Esophagus muscularis mucosa (tissue), 4 donors: ENCODE measurements at places on chromosomes 3 and 15. TPM values are rescaled to one million over a fixed set of nuclear protein-coding genes. Genes with fewer than 3 reads are reported as not detected.
A peak's percentile ranks its signal among the peaks of the same experiment; 100 is the strongest.

The CD96 gene
- 0.17 TPM for total RNA-seq

- peak; percentile 62 for DNase-seq
- no peak overlapping the region for H3K4me3 ChIP-seq
- H3K27me3 ChIP-seq: no peaks in the 10 kb centered on the region
Observed at GRCh38 chr3:157073810-157074209, 86.1 kb downstream of the CCNL1 start.

DNA sequence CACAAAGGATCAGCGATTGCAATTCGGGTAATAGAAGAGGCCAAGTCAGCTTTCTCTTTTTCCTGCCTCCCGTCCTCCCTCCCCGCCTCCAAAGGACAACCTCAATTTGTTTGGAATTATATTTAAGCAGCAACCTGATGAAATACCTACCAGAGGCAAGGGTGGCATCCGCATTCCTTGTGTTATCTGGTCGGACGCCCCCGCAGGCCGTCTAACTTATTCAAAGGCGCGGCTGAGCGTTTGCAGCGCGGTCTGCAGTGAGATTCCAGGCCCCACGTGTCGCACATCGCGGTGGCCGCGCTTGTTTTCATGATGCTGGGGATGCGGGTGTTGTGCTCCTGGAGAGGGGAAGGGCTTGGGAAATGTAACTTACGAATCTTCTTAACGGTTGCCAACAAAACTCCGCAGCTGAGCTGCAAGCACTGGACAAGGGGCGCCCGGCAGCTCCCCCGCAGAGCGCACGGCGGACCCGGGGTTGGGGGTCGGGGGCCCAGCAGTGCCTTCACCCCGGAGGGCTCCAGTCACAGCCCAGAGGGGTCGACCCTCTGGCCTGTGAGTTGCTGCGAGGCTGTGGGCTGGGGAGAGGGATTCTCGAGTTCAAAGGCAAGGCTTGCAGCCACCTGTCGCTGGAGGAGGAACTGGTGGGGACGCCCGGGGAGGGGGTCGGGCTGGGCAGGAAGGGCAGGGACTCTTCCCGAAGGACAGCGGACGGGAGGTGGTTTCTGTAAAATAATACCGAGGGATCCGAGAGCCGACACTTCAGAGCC is 20.5 kb upstream of the RGMA start:
- no peak for DNase-seq
- H3K36me3 ChIP-seq: no peaks in the 10 kb centered on the region
- no peaks in the 10 kb centered on the region for H3K27me3 ChIP-seq
- no peak overlapping the region for H3K27ac ChIP-seq
- H3K4me1 ChIP-seq: no peaks in the 10 kb centered on the region
- no peak overlapping the region for H3K4me3 ChIP-seq

The SCN5A gene
- 1.0 TPM for total RNA-seq

DNA sequence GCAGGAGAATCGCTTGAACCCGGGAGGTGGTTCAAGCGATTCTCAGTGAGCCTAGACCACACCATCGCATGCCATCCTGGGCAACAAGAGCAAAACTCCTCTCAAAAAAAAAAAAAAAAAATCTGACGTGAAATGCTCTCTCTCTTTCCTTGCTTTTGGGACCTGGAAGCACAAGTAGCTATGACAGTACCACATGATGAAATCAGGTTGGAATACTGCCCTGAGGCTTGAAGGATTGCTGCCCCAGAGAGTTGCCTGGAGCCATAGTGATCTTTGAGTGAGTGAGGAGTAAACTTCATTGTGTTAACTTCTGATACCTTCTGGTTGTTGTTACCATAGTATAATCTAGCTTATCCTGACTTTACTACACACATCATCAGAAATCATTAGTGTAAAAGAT is 23.3 kb downstream of the AKAP13 start:
- H3K4me1 ChIP-seq: peaks cover 77% of the 10 kb centered on the region
- no peak overlapping the region for H3K4me3 ChIP-seq
- H3K27ac ChIP-seq: peak overlapping the region; percentile 74
- no peak for DNase-seq
- no peaks in the 10 kb centered on the region for H3K27me3 ChIP-seq

The GOLGA8S gene
- total RNA-seq: 0.13 TPM

DNA sequence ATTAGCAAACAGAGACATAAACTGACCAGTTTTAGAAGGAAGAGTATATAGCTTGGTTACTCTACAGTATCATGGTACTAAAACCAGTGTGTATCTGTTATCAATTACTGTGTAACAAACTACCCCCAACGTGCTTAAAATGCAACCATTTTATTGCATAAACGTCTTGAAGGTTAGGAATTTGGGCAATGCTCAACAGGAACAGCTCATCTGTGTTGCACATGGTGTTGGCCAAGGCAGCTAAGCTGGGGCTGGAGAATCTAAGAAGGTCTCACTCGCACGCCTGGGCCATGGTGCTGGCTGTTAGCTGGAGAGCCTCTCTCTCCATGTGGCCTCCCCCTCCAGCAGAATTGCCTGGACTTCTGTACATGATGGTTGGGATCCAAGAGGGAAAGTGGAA is 81.2 kb upstream of the THBS1 start:
- no peaks in the 10 kb centered on the region for H3K27me3 ChIP-seq
- DNase-seq: no peak
- no peaks in the 10 kb centered on the region for H3K36me3 ChIP-seq
- peaks cover 26% of the 10 kb centered on the region for H3K4me1 ChIP-seq
- peak overlapping the region; percentile 59 for H3K27ac ChIP-seq

The MTFMT gene
- total RNA-seq: 29.8 TPM

The EFL1 gene
- 13.0 TPM for total RNA-seq

DNA sequence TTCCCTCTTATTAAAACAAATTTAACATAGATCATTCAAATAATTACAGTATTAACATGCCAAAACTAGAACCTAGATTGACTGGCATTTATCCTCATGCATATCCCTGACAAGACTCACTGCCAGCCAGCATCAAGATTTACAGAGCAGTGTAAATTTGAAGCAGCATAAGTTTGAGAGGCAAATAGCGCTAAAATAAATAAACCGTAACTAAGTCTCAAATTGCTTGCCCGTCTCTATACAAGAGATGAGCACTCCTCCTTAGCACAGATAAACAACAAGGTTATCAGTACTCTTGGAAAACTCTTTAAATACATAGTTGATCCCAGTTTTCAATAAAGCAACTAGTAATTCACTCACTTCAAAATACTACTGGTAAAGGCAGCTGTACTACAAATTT is 29.6 kb downstream of the MSL2 start:
- peaks cover 54% of the 10 kb centered on the region for H3K4me1 ChIP-seq
- H3K27ac ChIP-seq: no peak overlapping the region
- no peaks in the 10 kb centered on the region for H3K27me3 ChIP-seq
- H3K36me3 ChIP-seq: no peaks in the 10 kb centered on the region
- H3K4me3 ChIP-seq: no peak overlapping the region
- DNase-seq: no peak

DNA sequence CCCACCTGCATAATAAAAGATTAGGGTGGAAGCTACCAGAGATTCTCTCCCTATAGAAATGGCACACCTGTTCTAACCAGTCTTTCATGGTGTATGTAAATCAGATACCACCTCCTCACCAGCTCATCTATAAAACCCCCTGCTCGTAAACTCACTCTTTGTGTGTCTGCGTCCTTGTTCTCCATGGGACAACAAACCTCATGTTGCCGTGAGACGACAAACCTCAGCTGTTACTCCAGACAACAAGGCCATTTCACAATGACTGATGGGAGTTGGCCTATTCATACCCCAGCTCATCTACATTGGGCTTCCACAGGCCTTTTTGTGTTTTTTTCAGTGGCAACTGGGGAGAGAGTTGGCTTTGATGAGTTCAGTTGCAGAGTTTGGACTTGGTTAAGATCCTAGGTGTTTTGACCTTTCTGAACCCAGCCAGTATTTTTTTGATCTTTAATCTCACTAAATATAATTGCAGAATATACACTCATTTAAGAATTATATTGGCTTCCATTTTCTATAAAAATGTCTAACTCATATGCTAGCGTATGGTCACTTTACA is 96.6 kb upstream of the LRIG1 start:
- H3K4me3 ChIP-seq: no peak overlapping the region
- H3K27me3 ChIP-seq: no peaks in the 10 kb centered on the region
- H3K4me1 ChIP-seq: peaks cover 17% of the 10 kb centered on the region
- no peaks in the 10 kb centered on the region for H3K36me3 ChIP-seq

The ISLR2 gene
- 4.9 TPM for total RNA-seq

GRCh38 chr3:139561959-139562676 is 22.6 kb upstream of the RBP1 start:
- H3K27ac ChIP-seq: no peak overlapping the region
- H3K36me3 ChIP-seq: peaks cover 7% of the 10 kb centered on the region
- no peaks in the 10 kb centered on the region for H3K27me3 ChIP-seq
- H3K4me3 ChIP-seq: no peak overlapping the region
- peak; percentile 89 for DNase-seq
- no peaks in the 10 kb centered on the region for H3K4me1 ChIP-seq

The GOLGA6L1 gene
- not detected for total RNA-seq

- H3K4me1 ChIP-seq: no peaks in the 10 kb centered on the region
- DNase-seq: peak; percentile 37
- no peak overlapping the region for H3K4me3 ChIP-seq
- H3K27ac ChIP-seq: no peak overlapping the region
Observed at GRCh38 chr15:67785431-67785830, 39.9 kb upstream of the SKOR1 start.

- H3K4me3 ChIP-seq: no peak overlapping the region
- H3K36me3 ChIP-seq: no peaks in the 10 kb centered on the region
- no peak for DNase-seq
- H3K27ac ChIP-seq: no peak overlapping the region
Observed at GRCh38 chr3:181210275-181210674, 220.7 kb upstream of the DNAJC19 start.

The LIPH gene
- not detected for total RNA-seq

The NRROS gene
- 8.5 TPM for total RNA-seq
